Colonic mucosa (tissue), 4 donors: ENCODE measurements at places on chromosomes 13 and 19. TPM values are rescaled to one million over a fixed set of nuclear protein-coding genes. Genes with fewer than 3 reads are reported as not detected.

KL gene
- total RNA-seq, result 1.9 TPM

RFPL4A gene
- total RNA-seq, result not detected

GRCh38 chr13:99335603-99336002 is 28.4 kb upstream of the GPR183 start:
- H3K27me3 ChIP-seq, result no peaks in the 10 kb centered on the region
- H3K4me3 ChIP-seq, result no peak overlapping the region
- no peak for DNase-seq
- H3K27ac ChIP-seq, result no peak overlapping the region

GRCh38 chr19:34487651-34488051 is 6.1 kb downstream of the WTIP start:
- H3K4me3 ChIP-seq, result no peak overlapping the region
- DNase-seq, result no peak
- H3K4me1 ChIP-seq, result no peaks in the 10 kb centered on the region
- no peaks in the 10 kb centered on the region for H3K36me3 ChIP-seq
- no peak overlapping the region for H3K27ac ChIP-seq

GRCh38 chr19:31220540-31220939 is 128.7 kb downstream of the TSHZ3 start:
- no peaks in the 10 kb centered on the region for H3K4me1 ChIP-seq
- H3K27me3 ChIP-seq, result no peaks in the 10 kb centered on the region
- no peak for DNase-seq
- no peak overlapping the region for H3K27ac ChIP-seq
- H3K36me3 ChIP-seq, result no peaks in the 10 kb centered on the region
- H3K4me3 ChIP-seq, result no peak overlapping the region
